Fibroblast of skin of right quadriceps (primary cell): ENCODE measurements at places on chromosomes 1 and 21.
A peak's percentile ranks its signal among the peaks of the same experiment; 100 is the strongest.

- DNase-seq = peak; percentile 70
Measured at GRCh38 chr1:201656311-201657032, 117.5 kb downstream of the NAV1 start.

GRCh38 chr1:61220536-61220935, 138.2 kb downstream of the NFIA start:
- DNase-seq = peak; percentile 37

DNA sequence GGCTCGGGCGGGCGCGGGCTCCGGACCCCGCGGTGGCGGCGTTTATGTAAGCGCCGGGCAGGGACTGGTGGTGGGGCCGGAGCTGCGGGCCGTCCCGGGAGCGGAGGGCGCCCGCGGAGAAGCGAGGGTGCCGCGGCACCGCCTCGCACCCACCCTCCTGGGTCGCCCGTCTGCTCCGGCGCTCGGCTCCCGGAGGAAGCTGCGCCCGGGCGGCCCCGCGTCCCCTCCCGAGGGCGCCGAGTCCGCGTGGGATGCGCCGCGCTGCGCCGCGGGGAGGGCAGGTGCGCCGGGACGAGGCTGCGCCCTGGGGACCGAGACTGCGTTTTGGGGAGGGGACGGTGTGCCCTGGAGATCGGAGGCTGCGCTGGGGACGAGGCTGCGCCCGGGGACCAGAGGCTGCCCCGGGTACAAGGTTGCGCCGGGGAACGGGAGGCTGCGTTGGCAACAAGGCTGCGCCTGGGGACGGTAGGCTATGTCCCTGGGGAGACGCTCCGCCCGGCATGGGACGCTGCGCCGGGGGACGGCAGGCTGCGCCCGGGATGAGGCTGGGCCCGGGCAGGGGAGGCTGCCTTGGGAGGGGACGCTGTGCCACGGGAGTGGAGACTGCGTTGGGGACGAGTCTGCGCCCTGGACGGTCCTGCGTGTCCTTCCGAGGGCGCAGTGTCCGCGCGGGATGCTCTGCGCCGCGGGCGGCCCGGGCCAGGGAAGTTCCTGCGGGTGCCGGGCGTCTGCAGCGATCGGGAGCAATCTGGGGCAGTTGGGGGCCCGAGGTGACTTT, 627 bp downstream of the ADARB1 start:
- no peak for DNase-seq

- peak; percentile 64 for DNase-seq
Measured at GRCh38 chr1:219085988-219086387, 87.7 kb upstream of the LYPLAL1 start.

- DNase-seq = peak; percentile 5
Measured at GRCh38 chr21:24112020-24112419, 1495.3 kb downstream of the MRPL39 start.

GRCh38 chr1:172421974-172422604, 1.6 kb downstream of the C1orf105 start:
- DNase-seq = no peak

DNA sequence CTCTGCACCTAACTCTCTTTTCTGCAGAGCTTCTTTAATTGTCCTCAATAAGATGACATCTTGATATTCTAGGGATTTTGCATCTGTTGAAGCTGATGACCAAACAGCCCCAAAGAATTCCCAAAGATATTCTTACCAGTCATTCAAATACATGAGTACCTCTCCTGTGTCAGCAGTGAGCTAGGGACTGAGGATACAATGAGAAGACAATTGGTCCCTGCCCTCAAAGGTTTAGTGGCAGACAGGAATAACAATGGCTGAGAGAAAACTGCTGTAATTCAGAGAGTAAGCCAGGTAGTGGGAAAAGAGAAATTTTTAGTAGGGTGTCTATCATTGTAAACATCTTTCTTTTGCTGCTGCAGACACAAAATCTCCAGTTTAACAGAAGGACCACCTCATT, 5.9 kb downstream of the MCOLN3 start:
- DNase-seq = no peak

DNA sequence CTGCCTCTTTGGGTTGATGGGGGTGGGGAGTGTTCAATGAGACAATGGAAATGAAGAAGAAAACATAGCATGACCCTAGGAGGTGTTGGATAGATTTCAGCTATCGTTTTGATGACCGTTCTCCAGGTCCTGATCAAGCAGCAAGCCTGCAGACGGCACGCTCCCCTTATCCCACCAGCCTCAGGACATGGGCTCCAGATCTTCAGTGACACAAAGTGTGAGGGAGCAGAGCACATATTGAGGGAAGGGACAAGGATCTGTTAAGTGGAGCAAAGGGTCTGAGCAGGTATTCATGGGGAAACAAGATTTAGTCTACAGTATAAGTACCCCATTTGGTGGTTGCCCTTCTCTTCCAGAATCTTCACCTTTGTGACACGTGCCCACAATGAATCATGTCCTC, 4.7 kb downstream of the SPRR5 start:
- DNase-seq = no peak

GRCh38 chr1:181656491-181656890, 173.2 kb downstream of the CACNA1E start:
- DNase-seq = no peak

DNA sequence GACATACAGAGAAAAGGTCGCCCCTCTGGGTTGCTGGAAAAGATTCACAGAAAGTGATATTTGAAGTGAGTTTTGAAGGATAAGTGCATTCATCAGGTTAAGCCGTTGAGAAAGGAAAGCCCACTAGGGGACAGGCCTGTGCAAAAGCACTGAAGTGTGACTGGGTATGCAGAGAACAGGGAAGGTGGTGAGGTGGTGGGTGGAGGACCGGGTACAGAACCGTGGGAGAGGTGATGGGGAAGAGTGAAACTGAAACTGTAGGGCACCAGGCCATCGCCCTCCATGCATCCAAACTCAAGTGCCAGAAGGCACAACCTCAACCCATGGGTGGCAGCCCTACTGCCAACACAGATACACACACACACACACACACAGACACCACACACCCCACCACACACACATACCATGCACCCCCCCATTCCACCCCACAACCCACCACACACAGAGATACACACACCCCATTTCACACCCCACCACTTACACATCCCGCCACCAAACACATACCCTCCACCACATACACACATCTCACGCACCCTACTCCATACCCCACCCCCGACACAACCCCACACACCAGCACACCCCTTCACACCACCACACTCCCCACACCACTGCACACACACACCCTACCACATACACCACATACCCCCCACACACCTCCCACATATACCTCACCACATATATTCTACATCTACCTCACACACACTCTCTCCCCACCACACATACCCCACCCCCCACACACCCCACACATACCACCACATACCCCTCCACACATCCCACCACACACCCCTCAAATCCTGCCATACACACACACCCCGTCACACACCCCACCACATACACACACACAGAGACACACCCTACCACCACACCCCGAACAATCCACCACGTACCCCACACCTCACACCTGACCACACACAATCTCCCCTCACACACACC, 59.0 kb downstream of the TSEN15 start:
- DNase-seq = no peak

GRCh38 chr1:204802401-204803175, 68.1 kb upstream of the NFASC start:
- no peak for DNase-seq

GRCh38 chr1:230185076-230186001, 118.3 kb downstream of the GALNT2 start:
- DNase-seq = no peak

DNA sequence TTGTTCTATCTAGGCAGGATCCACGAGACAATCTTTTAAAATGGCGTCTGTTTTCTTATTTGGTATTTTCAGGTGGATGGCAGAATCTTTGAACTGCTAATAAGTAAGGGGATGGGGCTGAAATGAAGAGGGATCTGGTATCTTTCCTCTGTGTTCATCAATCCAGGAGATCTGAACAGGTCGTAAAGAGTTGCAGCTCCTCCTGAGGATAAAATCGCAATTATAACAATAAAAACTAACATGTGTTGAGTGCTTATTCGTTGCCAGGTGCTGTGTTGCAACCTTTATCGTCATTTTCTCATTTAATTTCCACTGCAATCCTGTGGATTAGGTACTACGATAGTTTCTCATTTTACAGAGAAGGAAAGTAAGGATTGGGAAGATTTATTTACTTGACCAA, 134.6 kb upstream of the DPYD start:
- DNase-seq = no peak

GRCh38 chr1:184686540-184686939, 68.1 kb downstream of the EDEM3 start:
- peak; percentile 12 for DNase-seq

DNA sequence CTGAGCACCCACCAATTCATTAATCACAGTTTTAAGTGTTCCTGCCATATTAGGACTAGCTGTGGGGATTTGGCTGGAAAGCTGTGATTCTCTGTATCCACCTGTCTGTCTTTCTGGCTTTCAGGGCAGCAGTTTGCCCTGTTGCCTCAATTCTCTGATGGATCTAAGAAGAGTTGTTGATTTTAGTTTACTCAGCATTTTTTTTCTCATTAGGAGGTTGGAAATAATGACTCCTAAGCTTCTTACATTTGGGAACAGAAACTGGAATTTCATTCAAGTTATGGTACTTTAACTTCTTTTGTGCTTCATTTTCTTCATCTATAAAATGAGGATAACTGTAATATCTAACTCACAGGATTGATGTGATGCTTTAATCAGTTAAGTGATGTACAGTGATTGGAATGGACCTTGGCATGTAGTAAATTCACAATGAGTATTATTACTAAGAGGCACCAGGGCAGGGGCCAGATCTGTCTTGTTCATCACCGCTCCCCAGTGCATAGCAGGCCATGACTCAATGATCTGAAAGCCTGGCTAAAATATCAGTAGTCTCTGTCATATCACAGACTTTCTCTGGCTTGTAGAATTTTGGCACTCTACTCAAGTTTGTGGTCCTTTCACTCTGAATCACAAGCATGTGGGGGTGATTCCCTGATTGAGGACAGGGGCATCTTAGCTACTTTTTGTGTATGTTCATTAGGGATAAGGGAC, 51.4 kb upstream of the GREM2 start:
- peak; percentile 89 for DNase-seq

GRCh38 chr21:44304877-44305293, 5.0 kb downstream of the PFKL start:
- DNase-seq = peak; percentile 19

DNA sequence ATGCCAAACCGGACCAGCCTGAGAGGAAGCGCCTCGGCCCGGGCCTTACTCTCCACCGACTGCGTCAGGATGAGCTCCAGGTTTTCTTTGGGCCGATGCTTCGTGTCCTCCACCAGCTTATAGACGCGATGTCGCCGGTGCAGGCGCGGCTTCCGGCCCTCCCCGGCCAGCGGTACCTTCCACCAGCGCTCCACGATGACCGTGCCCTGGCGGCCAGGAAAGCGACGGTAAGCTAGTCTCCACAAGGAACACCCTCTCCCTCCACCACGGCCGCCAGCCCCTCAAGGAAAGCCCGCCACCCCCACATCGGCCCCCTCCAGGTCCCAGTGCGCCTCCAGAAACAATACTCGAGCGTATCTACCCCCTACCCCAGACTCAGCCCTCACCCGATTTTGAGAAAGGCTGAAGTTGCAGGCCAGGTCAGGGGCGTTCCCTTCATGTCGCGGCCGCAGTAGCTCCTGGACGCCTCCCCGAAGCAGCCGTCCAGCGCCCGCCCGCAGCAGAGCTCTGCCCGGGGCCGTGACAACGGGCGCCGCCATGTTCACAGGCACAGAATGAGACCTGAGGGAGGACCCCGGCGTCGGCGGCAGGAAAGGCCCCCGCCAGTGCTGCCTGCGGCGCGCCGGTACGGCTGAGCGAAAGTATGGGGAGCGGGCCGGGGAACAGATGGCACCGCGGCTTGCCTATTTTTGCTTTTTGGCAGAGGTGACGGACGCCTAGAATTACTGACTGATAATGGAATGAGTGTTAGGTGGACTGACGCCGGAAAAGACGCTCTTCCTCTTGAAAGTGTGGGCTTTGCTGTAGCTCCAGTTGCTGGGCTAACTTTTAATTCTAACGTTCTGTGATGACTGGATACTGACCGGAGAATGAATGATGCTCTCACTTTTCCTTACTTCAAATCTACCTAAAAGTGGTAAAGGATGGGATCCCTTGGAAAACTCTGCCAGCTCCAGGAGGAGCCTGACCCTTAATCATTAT, at the start of gene MRPL9:
MRPL9 (minus strand) TSS at position 556 of the 981 bp plus-strand sequence; CDS start at position 539, 17 bp downstream.
- peak; percentile 81 for DNase-seq

DNA sequence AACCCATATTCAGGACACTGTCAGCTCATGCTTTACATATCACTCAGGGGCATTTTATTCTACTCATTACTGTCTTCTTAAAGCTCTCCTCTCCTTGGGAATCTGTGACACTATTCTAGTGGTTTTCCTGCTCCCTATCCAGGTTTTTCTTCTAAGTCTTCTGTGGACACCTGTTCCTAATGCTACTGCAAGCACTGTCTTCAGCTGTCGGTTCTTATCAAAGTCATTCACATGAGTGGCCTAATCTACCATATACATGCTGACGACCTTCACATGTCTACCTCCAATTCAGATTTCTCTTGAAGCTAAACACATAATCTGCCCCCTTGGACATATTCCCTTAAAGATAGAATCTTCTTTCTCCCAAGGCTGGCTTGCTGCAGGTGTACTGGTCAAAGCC, 39.8 kb upstream of the PRRX1 start:
- DNase-seq = no peak

GRCh38 chr1:5415606-5416005, 576.6 kb downstream of the NPHP4 start:
- DNase-seq = no peak

GRCh38 chr1:36095760-36096405, 7.2 kb downstream of the ADPRS start:
- no peak for DNase-seq

DNA sequence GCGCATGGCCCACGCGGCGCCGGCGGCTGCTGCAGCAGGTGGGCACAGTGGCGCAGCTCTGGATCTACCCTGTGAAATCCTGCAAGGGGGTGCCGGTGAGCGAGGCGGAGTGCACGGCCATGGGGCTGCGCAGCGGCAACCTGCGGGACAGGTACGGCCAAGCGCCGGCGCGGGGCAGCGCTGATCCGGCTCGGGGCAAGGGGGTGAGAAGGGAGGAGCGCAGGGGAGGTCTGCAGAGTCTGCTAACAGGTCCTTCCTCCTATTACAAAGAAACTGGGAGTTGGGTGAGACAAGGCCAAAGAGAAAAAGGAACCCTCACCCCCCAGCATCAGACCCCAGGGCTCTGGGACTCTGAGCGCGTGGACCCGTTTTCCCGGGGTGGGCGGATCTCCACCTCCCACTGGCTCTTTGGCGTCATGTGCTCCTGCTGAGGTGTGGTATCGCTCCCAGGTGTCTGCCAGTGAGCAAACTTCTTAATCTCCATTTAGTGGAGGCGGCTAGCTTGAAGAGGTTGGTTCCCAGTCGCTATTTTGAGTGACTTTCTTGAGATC, 431 bp downstream of the MTARC1 start:
- no peak for DNase-seq

GRCh38 chr1:13916530-13916929, 216.5 kb downstream of the PRDM2 start:
- DNase-seq = no peak

DNA sequence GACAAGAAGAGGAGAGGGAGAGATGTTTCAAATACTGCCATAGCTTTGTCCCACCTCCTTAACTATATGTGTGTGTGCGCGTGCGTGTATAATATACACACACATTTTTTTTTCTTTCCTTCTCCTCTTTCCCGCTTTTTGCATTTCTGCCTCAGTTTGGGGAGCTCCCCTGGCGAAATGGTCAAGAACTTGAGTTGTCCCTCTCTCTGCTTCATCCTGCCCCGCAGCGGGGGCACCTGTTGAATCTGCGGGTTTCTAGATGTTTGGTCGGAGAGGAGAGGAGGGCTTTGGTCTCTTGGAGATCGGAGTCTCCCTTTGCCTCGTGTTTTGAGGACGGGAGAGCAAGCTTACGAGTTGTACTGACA, 504 bp downstream of the SCCPDH start:
- peak; percentile 51 for DNase-seq
